ENCODE measurements at places on chromosomes 12 and 14.

DNA sequence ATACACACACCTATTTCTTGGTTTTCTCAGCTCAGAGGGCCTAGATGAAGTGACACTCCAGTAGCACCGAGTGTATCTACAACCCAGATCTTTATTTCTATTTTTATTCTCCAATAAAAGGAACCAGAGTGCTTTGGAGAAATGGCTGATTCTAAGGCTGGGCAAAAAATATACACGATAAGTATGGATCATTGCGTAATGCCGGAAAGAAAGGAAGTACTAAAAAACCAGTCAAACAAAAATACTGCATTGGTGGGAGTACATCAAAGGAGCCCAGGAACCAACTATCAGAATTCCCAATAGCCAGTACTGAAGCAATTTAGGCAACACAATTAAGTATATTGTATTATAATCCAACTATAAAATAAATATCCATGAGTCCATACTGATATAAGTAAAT is 400.9 kb upstream of the CCDC196 start:
- no peak for DNase-seq

- no peak for DNase-seq
Observed at GRCh38 chr12:121893961-121894460, 5.4 kb downstream of the PSMD9 start.

GRCh38 chr14:36580856-36581831 is 1.3 kb downstream of the NKX2-8 start:
- peak; percentile 59 for DNase-seq

DNA sequence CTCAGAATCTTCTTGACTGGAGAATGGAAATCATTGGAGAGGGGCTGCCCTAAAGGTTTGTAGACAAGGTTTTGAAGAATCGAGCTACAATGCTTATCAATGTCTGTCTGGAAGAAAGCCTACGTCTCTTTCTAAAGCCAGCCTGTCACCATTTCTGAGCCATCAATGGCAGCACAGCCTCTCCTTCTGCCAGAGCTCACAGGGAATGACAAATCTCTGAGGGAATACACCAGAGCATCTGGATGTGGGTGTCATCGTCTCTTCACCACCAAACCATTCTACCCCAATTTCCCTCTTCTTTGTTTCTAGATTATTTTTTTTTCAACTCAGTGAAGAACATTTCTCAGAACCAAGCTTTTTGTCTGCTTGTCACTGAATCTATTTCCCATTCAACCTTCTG is 349.7 kb downstream of the EMP1 start:
- no peak for DNase-seq

GRCh38 chr12:105429511-105429910 is 99.0 kb downstream of the C12orf75 start:
- no peak for DNase-seq

DNA sequence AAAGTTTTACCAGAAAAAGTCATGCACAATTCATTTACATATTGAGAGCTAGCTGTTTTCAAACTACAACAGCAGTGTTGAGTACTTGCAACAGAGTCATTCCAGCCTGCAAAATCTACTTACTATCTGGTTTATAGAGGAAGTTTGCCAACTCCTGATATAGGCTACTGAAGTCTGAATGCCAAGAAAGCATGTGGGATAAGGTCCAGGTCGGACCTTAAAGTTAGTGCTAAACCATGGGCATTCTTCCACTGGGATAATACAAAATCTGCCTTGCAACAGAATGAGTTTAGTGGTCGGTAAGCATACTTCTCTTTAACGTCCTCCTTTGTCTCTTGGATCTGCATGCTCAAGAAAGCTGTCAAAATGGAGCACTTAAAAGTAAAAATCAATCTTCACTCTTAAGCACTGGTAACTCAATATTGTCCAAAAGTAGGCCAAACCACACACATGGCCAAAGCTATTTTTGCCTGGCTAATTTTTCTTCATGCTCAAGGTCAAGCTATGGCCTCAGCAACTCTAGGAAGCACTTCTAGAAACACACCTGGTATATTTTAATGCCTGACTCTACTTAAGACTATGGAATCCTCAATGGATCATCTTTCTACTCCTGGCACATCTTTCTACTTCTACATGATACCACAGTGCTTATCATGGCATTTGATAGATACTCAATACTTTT is 364.9 kb upstream of the KITLG start:
- no peak for DNase-seq

- no peak for DNase-seq
Observed at GRCh38 chr12:32454866-32455265, 55.5 kb downstream of the FGD4 start.

GRCh38 chr12:4615667-4616066 is 33.2 kb downstream of the AKAP3 start:
- DNase-seq: no peak

GRCh38 chr12:118714051-118714460 is 267.3 kb upstream of the SRRM4 start:
- peak; percentile 60 for DNase-seq

DNA sequence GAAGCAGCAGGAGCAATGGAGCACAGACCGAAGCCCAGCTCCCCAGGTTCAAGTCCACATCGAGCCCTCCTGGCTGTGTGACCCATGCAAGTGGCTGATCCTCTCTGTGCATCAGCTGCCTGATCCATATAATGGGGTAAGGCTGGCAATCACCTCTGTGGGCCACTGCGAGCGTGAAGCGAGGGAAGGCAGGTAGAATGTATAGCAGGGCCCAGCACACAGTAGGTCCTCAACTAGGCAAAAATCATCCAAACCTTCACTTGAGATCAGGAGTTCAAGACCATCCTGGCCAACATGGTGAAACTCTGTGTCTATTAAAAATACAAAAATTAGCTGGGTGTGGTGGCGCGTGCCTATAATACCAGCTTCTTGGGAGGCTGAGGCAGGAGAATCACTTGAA is 102.6 kb downstream of the SCARB1 start:
- DNase-seq: no peak

DNA sequence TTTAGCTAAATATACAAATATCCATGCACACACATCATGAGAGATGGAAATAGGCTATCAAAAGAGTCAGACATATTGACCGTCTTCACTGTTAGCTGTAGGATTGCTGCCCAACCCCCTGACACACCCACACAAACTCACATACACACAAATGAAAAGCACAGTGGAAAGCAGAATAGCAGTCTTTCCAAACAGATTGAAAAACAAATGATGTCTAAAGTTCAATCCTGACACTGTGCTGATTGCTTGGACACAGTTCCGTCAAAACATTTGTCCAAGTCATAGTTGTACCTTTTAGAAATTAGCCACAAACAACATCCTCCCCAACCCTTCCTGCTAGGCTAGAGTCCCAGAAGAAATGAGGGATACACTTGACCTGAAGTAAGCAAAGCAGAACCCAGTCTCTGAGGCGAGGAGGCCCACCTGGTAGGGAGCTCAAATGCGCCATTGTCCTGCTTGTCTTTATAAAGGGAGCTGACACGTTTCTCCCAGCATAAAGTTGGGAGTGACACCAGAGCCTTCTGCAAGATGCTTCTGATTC is at the start of gene PRH2:
PRH2 (plus strand) TSS at position 491 of the 541 bp plus-strand sequence; CDS start at position 529, 38 bp downstream.
- no peak for DNase-seq

GRCh38 chr14:74881431-74882102 is at the start of gene DLST:
TSS of gene DLST (plus strand) at chr14:74881916. CDS start at chr14:74881954, 38 bp downstream.
- peak; percentile 83 for DNase-seq

- no peak for DNase-seq
Observed at GRCh38 chr12:130437555-130438242, 100.0 kb downstream of the PIWIL1 start.

DNA sequence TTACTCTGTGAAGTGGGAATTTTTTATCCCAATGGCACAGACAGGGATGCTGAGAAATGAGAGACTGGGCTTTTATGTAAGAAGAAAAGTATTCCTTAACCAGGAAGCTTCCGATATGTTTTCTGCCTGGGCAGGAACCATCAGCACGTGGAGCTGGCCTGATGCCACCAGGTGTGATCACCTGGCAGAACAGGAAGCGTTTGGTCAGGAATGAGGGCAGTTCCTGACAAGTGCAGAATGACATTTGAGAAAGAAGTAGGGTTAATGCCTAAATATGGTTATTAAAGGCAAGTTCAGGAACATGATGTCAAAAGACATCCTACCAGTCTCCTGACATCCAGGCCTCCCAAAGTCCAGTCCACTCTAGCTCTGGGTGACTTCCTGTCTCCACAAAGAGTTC is 210.3 kb downstream of the NUAK1 start:
- DNase-seq: peak; percentile 19

- DNase-seq: no peak
Observed at GRCh38 chr14:97187916-97188315, 390.7 kb downstream of the VRK1 start.

GRCh38 chr12:113099364-113099763 is 36.2 kb downstream of the RASAL1 start:
- no peak for DNase-seq

DNA sequence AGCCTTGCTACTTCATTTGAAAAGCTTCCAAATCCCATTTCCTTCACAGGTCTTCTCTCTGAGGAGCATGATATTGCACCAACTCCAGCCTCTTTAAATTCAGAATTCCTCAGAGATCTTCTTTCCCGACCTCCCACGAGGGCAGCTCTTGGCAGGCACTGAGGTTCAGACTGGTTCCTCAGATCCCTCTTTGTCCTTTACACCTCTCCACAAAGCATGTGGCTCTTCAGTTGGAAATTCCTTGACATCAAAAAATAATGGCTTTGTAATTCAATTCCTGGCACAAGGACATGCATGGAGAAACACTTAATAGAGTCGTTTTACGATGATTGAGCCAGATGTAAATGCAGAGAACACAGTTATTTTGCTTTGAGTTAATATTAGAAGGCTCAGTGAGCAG is 63.2 kb upstream of the TMX1 start:
- peak; percentile 63 for DNase-seq

DNA sequence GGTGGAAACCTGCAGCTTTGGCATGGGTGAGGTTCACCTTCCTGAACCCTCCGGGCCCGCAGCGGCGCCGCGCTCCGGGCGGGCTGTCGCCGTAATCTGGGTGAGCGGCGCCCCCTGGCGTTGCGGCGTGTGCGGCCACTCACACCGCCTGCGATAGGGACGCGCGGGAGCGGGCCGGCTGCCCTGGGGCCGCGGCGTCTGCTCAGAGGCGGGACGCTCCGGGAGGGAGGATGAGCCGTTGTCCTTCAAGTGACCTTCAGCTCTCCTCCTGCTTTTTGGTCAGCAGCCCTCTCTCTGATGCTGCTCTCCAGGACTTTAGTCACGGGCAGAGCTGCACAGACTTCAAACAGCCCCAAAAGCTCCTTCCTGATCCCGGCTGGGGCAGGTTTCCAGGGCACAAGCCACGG is 211.7 kb upstream of the FKBP4 start:
- peak; percentile 59 for DNase-seq

DNA sequence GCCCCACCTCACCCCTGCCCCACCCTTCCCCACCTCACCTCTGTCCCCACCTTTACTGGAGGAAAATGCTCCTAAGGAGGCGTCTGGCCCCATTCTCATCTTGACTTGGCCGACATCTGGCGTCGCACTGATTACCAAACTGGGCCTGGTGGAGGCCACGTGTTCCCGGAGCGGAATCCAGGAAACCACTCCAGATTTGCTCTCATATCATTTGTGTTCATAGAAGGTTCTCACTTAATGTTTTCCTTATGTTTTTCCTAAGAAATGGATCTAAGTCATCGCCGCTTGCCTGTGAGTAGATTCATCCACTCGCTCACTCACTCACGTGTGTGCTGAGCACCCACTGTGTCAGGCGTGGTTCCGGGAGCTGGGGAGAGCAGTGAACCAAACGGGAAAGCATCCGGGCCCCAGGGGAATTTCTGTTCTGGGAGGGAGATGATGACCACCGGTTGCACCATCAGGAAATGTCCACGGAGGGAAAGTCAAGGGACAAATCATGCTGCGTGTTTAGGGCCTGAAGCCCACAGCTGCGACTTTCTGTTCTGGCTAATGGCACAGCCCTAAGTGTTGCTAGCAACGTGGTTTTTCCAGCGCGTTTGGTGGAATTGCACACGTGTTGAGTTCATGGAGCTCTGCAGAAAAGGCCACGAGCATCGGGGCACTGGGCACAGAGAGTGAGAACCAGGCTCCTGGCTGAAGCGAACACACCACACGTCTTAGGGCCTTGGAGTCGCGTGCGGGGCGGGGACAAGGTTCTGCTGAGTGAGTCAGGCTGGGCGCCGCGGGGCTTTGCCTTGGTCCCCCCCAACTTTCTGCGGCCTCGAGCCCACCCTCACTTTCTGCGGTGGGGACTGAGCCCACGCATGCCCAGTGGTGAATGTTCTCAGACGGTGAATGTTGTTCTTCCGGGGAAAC is 57.7 kb downstream of the ADGRD1 start:
- no peak for DNase-seq

GRCh38 chr14:100858838-100859220 is 32.9 kb downstream of the MEG3 start:
- DNase-seq: no peak

- no peak for DNase-seq
Observed at GRCh38 chr14:73465823-73466532, 7.6 kb upstream of the NUMB start.

DNA sequence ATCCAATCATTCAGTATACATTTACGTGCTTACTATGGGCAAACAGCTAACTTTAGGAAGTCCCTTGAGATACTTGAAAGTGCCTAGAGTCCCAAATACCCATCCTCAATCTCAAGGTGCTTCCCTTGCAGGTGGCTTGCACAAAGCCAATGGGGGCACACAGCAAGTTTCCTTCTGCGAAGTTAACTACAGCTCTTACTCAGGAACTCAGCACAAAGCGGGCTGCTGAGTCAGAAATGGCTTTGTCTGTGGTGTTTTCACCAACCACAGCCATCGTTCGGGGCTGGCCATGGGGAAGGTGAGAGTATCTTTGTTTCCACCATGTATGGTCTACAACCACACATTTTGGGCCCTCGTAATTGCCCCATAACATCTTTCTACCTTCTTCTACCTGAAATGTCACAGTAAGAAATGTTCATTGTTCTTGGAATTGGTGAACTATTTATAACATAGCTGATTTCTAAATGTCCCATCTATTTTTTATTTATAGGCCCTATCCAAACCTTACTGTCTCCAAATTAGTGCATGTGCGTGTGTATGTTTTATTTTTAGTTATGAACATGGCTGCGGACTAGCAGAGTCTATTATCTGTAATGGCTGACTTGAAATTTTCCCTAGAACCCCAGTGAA is 13.9 kb downstream of the MFAP5 start:
- DNase-seq: no peak
